ENCODE measurements at places on chromosomes 5 and 9. TPM values are rescaled to one million over a fixed set of nuclear protein-coding genes. Genes with fewer than 3 reads are reported as not detected.

Gene ORM2
- total RNA-seq: not detected

Gene PCSK5
- total RNA-seq: 3.4 TPM

Gene OSTF1
- total RNA-seq: 20.6 TPM

Gene C5orf58
- total RNA-seq: 0.65 TPM

Gene HCN1
- total RNA-seq: 0.05 TPM

Gene CD14
- total RNA-seq: 37.7 TPM

Gene IFNA2
- not detected for total RNA-seq

Gene OSMR
- 10.9 TPM for total RNA-seq

Gene TMEM252
- total RNA-seq: not detected

Gene CENPH
- total RNA-seq: 3.2 TPM

DNA sequence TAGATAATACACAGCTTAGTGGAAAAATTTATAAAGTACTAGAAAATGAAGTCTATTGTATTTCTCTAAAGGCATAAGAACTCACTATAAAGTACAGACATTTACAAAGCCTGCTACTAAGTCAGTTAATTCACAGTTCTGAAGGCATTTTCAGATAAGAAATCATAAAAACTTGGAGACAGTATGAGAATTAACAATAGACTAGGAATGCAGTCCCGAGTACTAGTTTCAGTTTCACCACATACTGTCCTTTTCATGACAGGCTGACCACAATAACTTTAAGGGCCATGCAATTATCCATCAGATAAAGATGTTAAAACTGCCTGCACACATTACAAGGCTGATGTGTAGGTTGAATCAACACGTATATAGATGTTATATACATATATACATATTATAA, 362.6 kb upstream of the SMC2 start:
- no peak for DNase-seq

- no peak for DNase-seq
Observed at GRCh38 chr5:52587131-52587530, 200.6 kb upstream of the ITGA1 start.

- DNase-seq: no peak
Observed at GRCh38 chr5:113615708-113616107, 102.2 kb downstream of the YTHDC2 start.

DNA sequence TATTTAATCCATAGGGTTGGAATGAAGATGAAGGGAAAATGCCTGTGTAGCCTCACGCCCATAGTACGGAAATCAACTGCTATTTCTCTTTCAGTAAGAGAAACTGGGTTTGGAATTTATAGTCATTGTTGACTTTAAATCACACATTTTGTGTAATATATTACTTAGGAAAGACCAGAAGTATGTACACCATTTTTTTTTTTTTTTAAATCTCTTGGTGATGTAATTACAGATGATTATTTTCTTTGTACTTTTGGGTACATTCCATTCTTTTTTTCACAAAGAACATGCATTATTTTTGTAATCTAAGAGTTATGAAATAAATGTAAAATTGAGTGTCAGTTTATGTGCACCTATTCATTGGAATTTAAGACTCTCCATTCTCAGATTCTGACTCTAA, 45.7 kb downstream of the POC5 start:
- no peak for DNase-seq

GRCh38 chr5:132309679-132310078, 15.5 kb downstream of the SLC22A4 start:
- no peak for DNase-seq

GRCh38 chr5:74499256-74500050, 141.1 kb downstream of the ENC1 start:
- no peak for DNase-seq

DNA sequence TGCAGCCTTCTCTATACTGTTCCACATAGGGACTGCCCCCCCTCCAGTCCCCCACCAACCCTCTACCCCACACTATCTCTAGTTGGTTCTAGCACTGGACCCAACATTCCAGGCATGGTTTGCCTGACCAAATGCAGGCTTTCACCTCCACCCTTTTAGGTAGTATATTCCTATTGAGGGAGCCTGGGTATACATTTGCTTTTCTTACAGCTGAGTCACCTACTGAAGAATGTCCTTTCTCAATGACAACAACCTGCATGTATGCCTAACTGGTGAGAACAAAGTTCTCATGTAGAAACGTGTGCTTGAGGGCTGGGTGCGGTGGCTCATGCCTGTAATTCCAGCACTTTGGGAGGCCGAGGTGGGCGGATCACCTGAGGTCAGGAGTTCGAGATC, 8.2 kb downstream of the TNIP1 start:
- no peak for DNase-seq

DNA sequence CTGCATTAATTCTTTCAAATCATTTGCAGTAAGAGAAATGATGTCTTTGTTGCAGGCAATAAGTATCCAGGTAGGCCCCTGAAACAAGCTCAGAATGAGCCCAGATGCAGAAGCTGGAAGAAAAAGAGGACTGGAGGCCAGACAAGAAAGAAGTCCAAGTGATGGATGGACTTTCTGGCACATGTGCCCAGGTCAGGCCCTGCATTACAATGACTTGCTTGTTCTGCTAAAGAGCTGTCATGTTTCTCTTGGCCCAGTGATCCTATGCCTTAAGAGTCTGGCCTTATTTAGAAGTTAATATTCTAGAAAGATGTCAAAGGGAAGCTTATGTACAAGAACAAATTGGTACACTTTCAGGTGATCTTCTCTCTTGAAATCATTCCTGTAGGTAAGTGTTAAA, 64.8 kb downstream of the DPYSL3 start:
- DNase-seq: peak; percentile 43

- DNase-seq: peak; percentile 65
Observed at GRCh38 chr5:139394123-139394653, 716 bp downstream of the PROB1 start.

- no peak for DNase-seq
Observed at GRCh38 chr5:68217047-68217355, 1.4 kb downstream of the PIK3R1 start.

GRCh38 chr5:166058660-166059059, 2232.8 kb upstream of the WWC1 start:
- no peak for DNase-seq

DNA sequence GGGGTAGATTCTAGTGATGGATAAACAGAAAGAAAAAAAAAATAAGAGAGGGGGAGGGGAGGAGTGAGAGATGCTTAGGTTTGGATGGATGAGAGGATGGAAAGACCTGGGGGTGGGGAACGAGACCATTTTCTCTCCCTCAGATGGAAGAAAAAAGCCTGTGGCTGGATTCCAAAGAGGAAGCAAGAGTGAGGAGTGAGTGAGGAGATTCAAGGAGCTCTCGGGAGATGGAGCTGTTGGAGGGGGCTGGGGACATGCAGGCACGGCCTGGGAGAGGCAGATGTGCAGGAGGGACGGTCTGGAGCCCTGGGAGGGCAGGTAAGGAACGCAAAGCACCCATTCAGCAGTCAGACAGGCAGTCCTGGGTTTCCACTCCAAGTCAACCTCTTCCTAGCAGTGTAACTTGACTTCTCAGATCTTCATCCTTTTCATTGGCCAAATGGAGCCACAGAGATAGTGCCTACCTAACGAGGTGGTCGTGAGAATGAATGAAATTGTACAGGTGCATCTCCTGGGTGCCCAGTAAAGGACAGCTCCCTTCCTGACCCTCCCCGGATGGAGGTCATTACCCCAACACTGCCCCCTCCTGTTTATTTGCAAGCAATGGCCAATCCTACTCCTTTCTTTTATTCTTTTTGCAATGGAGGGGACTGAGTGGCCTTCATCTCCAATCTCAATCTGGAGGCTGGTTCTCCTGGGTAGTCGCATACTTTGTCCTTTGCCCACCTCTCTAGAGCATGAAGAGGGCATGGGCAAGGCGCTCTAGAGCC, 52.2 kb downstream of the PCDH1 start:
- DNase-seq: no peak

GRCh38 chr5:52738095-52738506, 49.6 kb upstream of the ITGA1 start:
- DNase-seq: no peak

DNA sequence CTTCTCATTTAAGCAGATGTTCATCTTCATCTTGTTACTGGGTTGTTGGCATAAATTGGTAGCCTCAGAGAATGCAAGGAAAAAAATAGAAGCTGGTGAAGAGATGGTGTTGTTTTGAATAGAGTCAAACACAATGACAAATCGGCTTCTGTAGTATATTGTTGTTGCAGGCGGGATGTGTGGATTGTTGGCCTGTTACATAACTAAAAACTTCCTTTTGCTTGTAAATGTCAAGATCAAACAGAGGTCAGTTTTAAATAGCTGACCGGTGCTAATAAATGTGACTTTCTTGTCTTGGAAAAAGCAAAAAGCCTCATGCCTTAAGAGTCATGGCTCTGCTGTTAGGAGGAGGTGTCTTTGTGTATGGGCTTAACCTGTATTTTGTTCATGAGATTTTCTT, 59.2 kb downstream of the CCDC192 start:
- DNase-seq: no peak

DNA sequence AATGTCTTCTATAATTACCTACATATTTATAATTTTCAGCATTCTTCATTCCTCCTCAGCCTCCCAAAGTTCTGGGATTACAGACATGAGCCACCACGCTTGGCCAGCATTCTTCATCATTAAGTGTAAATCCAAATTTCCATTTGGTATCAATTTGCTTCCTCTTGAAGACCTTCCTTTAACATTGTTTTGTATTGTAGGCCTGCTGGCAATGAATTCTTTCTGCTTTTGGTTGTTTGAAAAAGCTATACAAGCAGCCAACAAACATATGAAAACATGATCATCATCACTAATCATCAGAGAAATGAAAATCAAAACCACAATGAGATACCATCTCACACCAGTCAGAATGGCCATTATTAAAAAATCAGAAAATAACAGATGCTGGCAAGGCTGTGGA, 56.4 kb downstream of the GCNT4 start:
- DNase-seq: no peak

GRCh38 chr9:89746385-89747116, 141.7 kb downstream of the GADD45G start:
- DNase-seq: peak; percentile 81

GRCh38 chr5:51396797-51397196, 13.5 kb downstream of the ISL1 start:
- DNase-seq: no peak
